ENCODE measurements at places on chromosomes 1 and 21.

DNA sequence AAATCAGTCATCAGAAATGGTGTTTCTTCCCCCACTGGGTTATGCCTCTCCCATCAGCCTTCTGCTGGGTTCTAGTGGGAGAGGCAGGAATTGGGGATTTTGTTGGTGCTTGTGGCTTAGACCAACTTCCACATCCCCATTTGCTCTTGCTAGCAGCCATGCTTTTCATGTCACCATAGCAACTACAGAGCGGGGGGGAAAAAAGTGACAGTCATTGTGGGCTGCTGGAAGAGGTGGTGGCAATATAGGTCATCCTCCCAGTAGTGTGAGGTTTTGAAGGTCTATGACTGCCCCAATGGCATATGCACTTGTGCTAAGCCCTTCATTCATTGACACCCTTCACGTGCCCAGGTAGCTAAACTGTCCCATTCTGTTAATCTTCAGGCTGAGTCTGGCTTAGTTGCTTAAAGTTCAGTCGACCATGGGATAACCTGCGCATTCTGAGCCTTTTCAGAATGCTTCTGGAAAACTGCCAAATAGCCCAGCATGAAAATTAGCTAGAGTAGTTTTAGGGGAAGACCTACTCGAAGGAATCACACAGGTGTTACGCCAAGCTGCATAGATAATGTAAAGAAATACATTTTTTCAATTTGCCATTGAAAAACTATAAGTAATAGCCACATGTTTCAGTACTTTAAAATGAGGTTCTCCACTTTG is 53.7 kb upstream of the ZNF326 start:
- peak; percentile 70 for DNase-seq

DNA sequence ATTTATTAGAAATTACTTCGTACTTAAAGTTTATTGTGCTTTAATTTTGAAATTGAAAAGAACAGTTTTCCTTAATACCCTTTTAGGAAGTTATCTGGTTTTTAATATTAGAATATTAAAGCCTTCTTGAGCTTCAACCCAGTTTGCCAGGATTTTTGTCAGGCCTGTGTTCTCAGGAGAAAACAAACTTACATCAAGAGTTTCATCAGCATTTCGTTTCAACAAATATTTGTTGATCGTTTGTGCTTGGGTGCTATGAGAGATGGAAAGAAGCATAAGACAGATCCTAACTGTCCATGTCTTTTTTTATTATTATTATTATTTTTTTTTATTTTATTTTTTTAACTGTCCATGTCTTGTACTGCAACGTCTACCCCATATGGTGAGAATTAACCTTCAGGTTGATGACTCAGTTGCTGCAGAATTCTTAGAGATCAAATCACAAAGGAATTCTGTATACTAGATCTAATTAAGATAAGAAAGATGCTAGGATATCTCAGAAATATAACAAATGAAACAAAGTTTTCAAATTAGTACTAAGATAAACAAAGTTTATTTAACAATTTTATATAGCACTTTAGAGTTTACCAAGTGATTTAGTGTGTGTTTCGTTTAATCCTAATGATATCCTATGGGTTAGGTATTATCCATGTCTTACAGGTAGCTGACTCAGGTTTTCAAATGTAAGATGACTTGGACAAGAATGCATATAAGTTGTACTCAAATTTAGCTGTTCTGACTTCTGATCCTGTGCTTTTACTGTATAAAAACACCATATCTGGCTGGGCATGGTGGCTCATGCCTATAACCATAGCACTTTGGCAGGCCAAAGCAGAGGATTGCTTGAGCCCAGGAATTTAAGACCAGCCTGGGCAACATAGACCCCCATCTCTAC is 14.3 kb downstream of the FBXO28 start:
- DNase-seq: no peak

DNA sequence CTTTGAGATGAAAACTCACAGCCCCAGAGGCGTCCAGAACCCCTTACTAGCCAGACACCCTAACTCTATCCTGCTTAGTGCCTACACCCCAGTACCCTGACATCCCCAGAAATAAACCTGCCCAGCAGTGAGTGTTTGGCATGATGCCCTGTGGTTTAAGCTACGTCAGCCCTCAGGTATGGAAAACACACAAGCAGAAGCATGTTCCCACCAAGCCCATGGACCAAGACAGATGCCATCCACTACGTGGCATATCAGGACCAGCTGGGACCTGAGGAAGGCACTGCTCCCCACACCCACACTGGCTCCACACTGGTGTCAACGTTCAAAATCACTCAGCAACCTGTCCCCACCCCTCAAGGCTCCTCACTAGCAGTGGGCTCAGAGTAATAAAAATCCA is 116.4 kb downstream of the SYT2 start:
- DNase-seq: no peak

- no peak for DNase-seq
Observed at GRCh38 chr1:155962599-155963211, 15.6 kb downstream of the ARHGEF2 start.

GRCh38 chr1:101497881-101498559 is 261.2 kb downstream of the S1PR1 start:
- no peak for DNase-seq

- DNase-seq: no peak
Observed at GRCh38 chr1:161985301-161985822, 38.3 kb downstream of the OLFML2B start.

GRCh38 chr1:39572379-39573096 is 4.1 kb downstream of the PABPC4 start:
- no peak for DNase-seq

- DNase-seq: no peak
Observed at GRCh38 chr1:20380616-20381035, 90.0 kb downstream of the VWA5B1 start.

DNA sequence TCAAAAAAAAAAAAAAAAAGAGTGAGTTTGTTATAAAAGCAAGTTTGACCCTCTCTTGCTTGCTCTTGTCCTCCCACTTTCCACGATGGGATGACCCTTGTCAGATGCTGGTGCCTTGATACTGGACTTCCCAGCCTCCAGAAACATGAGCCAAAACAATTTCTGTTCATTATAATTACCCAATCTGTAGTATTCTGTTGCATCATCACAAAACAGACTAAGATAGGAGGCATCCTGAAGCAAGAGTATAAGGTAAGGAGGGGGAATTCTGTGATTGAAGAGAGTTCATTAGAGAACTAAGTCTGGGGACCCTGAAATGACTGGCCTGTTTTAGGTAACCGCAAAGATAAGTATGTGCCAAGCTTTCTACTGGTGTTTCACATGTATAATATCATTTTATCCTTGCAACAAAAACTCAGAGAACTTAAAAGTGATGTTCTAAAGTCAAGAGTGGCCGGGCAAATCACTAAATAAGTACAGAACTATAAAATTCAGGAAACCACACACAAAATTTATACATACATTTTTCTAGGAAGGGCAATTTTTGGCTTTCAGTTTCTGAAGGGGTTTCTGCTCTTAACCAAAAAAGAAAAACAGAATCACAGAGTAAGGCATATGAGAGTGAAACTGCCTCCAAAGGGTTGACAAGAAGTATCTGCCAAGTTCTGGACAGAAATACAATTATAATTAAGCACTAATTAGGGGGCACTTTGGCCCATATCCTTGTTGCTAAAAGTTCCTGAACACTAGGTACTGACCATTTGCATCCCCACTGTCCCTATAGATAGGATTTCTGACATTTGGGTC is 14.0 kb downstream of the DNALI1 start:
- DNase-seq: no peak

All from GDM1 (cell line).